ENCODE measurements at places on chromosomes 13 and 19.
A peak's percentile ranks its signal among the peaks of the same experiment; 100 is the strongest.

GRCh38 chr19:52397310-52398080 is at the start of gene ZNF528:
Gene ZNF528, plus strand, starts transcription at chr19:52397849. Its CDS starts 4,165 bp downstream, at chr19:52402014.
- DNase-seq = peak; percentile 97

- no peak for DNase-seq
Observed at GRCh38 chr13:42152495-42152894, 104.0 kb downstream of the DGKH start.

DNA sequence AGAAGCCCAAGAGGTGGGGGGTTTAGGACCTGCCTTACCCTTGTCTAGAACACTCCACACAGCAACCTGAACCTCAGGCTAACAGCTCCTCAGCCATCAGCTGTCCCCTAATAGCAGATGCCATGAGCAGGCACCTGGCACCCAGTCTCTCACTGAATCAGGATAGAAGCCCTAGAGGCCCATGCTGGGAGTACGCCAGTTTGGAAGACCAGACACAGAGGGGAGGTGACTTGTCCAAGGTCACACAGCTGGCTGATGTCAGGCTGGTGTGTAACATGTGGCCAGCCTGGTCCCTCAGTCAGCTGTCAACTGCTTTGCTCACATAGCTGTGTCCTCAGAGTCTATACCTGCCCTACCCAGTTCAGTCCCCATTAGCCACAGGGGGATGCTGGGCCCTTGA is 12.8 kb upstream of the SAMD1 start:
- DNase-seq = no peak

- DNase-seq = no peak
Observed at GRCh38 chr13:50466456-50466855, 377.0 kb downstream of the DLEU7 start.

DNA sequence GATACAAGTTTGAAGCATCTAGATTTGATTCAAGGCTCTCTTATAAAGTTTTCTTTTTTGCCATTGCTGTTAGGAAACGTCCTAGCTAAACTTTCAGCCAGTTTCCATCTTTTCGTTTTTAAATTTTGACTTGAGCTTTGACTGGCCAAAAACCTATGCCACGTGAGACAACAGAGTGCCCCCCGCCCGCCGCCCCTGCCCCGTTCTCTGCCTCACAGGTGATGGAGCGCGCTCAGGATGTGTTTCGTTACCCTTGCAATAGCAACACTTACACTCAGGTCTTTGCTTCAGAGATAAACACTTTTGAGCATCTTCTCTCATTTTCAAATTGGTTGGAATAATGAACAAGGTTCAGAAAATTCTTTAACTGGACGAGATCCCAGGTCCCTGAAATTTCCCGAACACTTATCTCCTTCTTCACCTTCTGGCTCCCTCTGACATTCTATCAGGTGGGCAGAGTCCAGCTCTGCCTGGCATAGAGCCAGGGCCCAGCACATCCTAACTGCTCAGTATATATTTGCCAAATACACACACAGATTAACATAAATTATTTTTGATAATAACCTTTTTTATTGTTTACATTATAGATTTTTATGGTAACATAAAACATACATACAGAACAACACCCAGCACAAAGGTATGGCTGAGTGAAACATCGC is 301.1 kb downstream of the IRS2 start:
- no peak for DNase-seq

DNA sequence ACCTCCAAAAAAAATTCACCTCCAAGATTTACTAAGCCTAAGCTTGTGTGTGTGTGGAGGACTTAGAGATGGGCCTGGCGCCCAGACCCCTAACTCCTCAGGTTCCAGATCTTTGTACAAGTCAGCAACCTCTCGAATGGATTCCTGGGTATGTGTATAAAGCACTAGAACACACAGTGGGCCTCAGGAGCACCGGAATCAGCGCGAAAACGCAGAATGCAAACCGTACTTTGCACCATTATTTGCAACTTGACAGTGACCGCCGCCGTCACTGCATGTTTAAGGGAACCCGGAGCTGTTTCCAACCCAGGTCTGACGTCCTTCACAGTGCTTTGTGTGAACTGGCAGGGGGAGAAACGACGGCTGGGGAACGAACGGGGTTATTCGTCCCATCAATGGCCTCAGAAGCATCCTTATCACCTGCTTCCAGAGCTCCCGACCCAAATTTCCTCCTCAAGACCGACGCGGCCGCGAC is 688 bp downstream of the ZNF606 start:
- DNase-seq = peak; percentile 28

GRCh38 chr13:114065141-114065925 is 67.1 kb downstream of the RASA3 start:
- DNase-seq = peak; percentile 85

DNA sequence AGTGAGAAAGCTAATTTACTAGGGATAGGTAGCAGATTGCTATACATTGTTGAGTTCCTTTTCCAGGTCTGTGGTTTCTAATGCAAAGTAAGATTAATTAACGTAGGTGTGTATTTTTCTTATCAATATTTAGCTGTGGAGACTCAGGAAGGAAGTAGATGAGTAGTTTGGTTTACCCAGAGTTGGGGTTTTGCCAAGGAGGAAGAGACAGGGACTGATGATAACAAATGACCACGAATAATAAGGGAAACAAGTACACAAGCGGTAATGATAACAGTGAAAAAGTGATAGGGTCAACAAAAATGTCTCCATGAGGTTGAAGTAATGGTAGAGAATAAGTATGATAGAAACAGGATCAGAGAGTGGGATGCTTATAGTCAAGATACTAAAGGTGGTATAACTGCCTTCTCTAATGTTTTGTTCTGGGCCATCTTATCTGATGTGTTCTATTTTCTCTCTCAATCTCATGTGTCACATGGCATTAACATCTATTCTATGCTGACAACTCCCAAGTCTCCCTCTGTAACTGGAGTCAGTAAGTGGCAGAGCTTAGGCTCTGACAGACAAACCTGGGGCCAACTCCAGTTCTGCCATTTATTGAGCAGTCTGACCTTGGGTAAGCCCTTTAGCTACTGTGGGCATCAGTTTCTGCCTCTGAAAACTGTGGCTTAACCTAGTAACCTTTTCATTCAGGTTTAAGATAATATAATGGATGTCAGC is 8.8 kb downstream of the OBI1 start:
- no peak for DNase-seq

DNA sequence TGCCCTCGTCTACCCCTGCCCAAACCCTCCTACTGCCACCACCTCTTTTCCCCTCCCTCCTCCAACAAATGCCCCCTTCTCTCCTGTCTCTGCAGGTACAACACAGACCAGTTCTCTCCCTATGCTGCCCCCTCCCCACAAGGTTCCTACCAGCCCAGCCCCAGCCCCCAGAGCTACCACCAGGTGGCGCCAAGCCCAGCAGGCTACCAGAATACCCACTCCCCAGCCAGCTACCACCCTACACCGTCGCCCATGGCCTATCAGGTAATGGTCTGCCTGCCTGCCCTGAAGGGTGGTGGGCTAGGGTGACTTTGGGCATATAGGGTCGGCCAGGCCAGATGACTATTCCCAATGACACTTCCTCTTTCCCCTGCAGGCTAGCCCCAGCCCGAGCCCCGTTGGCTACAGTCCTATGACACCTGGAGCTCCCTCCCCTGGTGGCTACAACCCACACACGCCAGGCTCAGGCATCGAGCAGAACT is 6.5 kb upstream of the TIMM50 start:
- peak; percentile 84 for DNase-seq

DNA sequence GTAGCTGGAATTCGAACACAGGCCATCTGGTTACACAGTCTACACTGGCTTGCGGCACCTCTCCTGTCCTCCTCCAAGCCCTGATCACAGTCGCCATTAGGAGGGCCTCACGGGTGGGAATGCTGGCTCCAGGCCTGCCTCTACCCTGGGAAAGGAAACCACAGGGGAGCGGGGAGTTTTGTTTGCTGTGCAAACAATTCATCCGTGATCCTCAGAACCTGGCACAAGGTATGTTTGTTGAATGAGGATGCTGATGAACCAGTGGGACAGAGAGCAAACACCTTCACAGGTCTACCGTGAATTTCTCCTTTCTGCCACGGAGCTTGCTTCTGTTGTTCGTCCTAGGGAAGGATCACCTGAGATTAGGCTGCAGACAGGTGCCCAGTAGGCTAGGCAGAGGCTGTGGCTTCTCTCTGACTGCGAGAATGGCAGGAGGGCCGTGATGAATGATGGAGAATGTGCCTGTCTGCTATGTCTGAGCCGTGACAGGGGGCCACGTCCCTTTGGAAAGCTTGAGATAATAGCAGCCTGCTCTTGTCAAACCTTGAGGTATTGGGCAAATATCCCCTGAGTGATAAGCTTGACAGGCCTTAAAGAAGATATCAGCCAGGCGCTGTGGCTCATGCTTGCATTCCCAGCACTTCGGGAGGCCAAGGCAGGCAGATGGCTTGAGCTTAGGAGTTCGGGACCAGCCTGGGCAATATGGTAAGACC is 36.7 kb downstream of the PIN1 start:
- DNase-seq = no peak
